Stimulated activated CD4-positive, alpha-beta T cell treated with anti-CD3 and anti-CD28 coated beads, TNF-alpha, amount 100 ng/mL, for 4 hours (primary cell): ENCODE measurements at places on chromosomes 6 and 20.

DNA sequence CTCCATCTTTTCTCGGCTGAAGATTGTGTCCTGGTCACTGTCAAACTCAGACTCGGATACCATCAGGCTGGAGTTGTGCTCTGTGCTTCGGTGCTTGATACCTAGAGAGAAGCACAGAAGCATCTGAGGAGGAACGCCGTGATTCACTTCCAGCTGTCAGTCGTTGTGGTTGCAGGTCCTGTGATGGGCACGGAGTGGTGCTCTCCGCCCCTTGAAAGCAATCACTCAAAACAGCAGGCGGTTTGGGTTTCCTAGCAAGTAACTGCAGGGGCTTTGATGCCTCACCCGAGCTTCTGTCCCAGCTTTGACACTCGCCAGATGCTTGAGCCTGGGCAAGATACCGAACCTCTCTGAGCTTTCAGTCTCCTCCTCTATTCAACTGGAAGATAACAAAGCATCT lies 52.5 kb downstream of the ALDH5A1 start:
- DNase-seq: no peak

DNA sequence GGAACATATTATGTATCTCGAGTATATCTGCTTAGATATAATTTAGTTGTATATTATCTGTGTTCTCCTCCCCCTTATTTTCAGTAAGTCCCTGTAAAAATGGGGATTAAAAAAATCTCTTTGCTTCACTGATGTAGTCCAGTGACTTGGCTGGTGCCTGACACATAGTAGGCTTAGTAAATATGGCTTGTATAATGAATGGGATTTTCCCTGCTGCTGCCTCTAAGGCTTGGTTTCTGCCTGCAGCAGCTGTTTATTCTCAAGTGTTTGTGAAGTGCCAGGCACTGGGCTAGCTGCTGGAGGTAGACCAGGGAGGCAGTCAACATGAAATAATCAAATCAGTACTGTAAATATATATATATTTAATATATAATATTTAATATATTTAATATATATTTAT lies 1.6 kb upstream of the ZFP64 start:
- no peak for DNase-seq

DNA sequence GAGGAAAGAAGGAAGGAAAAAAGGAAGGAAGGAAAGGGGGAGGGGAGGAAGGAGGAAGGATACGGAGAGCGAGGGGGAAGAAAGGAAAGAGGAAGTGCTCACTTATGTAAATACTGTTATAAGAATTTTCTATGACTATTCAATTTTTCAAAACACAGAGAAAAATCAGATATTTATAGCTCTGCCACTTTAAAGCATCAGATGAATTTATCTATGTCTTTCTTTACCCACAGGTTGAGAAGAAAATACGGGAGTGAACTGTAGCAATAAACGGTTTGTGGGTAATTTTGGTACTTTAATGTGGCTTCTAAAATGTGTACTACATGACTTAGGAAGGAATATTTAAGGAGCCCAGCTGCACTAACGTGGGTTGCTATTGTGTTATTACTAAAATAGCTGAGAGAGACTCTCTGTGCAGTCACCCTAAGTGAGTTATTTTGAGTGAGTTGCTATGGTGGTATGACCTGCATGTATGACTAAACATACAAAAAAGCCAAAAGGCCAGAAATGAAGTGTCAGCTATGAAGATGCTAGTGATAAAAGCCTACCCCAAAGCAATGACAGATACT lies 225.5 kb downstream of the SOD2 start:
- no peak for DNase-seq

DNA sequence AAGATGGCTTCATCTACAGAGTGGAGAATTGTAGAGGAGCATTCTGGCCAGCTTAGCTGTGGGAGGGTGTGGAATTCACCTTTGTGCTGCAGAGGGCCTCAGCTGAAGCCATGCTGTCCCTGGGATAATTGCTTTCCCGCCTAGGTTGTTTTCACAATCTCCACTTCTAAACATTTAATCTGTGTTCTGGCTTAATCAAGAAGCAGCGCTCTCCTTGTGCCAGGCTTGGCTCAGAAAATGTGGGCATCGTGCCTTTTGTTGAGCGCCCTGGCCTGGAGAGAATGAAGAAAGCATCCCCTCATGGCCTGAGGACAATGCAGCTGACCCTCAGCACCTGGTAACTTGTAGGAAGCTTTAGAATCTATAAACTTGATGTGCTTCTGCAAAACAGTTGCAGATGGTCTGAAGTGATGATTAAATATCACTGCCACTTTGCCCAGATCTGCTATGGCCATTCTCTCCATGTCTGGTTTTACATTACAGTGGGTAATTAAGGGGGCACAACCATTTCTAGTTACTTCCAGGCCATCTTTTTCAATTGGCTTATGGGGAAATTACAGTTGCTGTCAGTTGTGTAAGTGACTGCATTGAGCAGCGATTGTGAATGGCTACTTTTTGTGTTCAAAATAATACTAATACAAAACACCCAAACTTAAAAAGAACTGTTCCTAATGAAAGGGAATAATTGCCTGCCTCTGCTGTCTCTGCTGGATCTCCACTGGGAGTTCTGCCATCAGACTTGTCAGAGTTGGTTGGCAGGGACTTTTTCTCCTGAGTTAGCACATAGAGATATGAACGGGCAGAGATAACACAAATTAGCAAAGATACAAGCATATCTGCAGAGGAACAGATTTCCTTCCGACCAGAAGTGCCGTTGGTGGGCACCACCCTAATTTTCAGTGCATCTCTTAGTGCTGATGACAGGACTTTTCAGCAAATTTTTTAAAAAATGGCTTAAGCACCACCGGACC lies 18.4 kb downstream of the CTNNBL1 start:
- DNase-seq: no peak

DNA sequence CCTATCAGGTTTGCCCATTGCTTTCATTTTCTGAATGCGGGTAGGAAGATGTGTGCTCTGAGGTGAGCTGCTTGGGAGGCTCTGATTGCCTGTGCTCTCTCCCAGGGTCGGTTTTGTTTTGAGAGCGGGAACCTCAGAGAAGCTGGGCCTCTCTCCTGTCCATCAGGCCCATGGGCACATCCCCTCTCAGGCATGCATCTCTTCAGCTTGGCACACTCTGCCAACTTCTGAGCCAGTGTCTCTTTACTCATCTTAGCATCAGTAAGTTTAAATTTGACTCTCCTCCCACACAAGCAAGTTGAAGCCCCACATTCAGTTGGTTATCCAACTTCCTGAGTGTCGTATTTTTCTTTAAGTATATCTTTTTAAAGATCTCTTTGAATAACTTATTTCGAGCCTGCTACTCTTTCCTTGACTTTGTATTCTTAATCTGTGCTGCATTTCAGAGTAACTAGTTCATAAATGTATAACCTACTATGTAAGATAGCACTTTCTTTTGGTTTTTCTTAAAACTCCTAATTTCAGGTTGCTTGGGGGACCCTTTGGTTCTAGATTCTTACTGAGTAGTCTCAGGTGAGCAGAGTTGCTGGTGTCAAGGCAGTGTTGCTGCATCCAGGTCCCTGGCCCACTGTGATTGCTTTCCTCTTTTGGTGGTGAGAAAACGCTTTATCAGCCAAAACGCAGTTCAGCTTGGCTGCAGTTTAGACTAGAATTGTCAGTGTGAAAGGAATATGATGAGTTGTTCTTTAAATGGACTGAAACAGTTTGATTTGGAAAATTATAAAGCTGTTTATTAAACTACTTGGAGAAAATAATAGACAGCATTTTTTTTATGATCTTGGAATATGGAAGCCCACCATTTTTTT lies 54.8 kb downstream of the SNX9 start:
- DNase-seq: no peak

DNA sequence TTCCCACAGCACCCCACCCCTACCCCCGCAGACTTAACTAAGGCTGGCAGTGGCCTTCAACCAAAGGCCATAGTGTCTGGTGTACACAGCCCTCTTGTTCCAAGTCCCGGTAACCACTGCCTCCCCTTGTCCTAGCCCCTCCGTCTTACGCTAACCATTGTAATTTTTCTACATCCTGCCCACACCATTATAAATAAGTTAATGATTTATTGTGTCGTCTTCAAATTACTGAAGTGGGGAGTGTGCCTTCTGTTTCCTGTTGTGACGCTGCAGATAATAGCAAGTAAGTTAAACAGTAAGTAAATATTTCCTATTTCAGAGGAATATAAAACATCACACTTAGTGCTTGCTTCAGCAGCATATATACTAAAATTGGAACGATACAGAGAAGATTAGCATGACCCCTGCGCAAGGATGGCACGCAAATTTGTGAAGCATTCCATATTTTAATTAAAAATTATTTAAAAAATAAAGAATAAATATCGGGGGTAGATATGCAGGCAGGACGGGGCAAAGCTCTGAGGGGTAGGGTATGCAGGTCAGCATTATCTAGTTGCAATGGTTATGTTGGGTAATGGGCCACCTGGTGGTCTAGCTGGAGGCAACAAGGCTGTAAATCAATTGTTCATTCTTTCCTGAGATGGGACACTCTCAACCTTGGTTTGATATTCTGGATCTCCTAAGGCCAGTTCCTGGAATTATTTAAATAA lies 15.1 kb downstream of the SRSF6 start:
- no peak for DNase-seq
